Upper lobe of left lung (tissue), 6 donors: ENCODE measurements at places on chromosomes 6 and 20. TPM values are rescaled to one million over a fixed set of nuclear protein-coding genes. Genes with fewer than 3 reads are reported as not detected.
A peak's percentile ranks its signal among the peaks of the same experiment; 100 is the strongest.

GRCh38 chr20:58473453-58474425, 41.5 kb downstream of the APCDD1L start:
- H3K4me3 ChIP-seq, result no peak overlapping the region
- no peak for DNase-seq
- no peaks in the 10 kb centered on the region for H3K4me1 ChIP-seq
- H3K36me3 ChIP-seq, result no peaks in the 10 kb centered on the region
- H3K27ac ChIP-seq, result no peak overlapping the region

The IL20RA gene
- total RNA-seq, result 8.4 TPM

- DNase-seq, result peak; percentile 57
- no peaks in the 10 kb centered on the region for H3K27me3 ChIP-seq
- no peaks in the 10 kb centered on the region for H3K36me3 ChIP-seq
- H3K4me3 ChIP-seq, result no peak overlapping the region
- H3K4me1 ChIP-seq, result peaks cover 28% of the 10 kb centered on the region
These were observed 214.9 kb downstream of the LY86 start for GRCh38 chr6:6803180-6803977.

DNA sequence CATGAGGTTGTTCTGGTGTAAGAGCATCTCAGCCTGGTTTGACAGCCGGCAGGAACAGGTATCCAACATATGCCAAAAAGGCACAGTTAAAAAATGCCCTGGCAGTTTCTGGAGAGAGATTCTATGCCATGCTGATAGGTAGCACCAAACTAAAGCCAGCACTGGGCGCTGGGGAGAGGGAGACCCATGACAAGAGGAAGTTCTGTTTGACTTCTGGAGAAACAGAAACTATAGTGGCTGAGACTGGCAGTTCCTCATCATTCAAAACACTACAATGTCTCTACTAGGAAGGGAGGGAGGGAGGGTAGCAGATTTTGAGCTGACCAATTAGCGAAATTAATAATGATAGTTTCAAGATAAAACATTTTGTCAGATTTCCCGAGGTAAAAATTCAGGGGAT, 174.1 kb downstream of the ADAT2 start:
- H3K36me3 ChIP-seq, result no peaks in the 10 kb centered on the region
- H3K27ac ChIP-seq, result no peak overlapping the region
- no peak overlapping the region for H3K4me3 ChIP-seq

DNA sequence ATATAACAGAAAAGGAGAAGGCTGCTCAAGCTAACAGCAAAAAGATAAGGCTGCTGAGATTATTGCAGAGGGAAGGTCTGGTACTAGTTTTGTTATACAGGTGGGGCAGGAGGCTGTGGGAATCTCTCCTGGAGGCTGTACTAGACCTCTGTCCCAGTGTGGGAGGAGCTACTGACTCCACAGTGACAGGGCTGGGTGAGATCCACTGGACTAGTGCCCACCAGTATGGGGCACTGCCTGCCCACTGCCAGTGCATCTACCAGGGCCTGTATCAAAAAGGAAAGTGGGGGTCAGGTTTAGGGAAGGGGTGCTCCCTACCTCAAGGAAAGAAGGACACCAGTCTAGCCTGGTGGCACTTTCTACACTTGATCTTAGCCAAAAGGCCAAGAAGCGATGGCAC, 30.1 kb downstream of the GSTA2 start:
- H3K4me3 ChIP-seq, result no peak overlapping the region
- H3K36me3 ChIP-seq, result no peaks in the 10 kb centered on the region
- no peak overlapping the region for H3K27ac ChIP-seq
- no peaks in the 10 kb centered on the region for H3K27me3 ChIP-seq

DNA sequence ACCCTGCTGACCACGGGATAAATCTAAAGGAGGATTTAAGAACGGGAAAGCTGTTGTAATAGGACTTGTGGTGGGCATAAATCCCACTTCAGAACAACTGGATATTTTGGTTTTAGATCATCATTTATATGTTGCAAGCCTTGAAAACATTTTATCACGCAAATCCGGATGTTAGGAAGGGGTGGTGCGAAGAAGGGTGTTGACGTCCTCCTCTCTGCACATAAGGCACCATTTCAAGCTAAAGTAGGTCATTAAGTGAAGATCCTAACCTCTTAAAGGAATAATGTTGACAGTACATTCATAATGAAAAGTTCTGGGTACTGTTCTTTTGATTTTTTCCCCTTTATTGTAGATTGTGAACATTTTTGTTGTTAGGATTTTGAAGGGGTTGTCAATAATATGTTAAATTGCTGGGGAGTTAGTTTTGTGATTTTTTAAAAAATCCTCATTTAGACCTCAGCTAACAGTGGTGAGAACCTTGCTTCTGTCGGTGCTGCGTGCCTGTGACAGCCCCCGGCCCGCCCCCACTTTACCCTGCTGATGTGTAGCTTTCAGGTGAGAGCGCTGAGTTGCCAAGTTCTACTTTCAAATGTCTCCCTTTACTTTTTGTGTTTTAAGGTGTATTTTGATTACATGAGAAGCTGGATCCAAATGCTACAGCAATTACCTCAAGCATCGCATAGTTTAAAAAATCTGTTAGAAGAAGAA, 88.8 kb downstream of the MAP3K4 start:
- no peaks in the 10 kb centered on the region for H3K4me1 ChIP-seq
- no peak overlapping the region for H3K4me3 ChIP-seq
- no peaks in the 10 kb centered on the region for H3K27me3 ChIP-seq
- peaks cover 42% of the 10 kb centered on the region for H3K36me3 ChIP-seq
- H3K27ac ChIP-seq, result no peak overlapping the region

The RAET1L gene
- not detected for total RNA-seq

DNA sequence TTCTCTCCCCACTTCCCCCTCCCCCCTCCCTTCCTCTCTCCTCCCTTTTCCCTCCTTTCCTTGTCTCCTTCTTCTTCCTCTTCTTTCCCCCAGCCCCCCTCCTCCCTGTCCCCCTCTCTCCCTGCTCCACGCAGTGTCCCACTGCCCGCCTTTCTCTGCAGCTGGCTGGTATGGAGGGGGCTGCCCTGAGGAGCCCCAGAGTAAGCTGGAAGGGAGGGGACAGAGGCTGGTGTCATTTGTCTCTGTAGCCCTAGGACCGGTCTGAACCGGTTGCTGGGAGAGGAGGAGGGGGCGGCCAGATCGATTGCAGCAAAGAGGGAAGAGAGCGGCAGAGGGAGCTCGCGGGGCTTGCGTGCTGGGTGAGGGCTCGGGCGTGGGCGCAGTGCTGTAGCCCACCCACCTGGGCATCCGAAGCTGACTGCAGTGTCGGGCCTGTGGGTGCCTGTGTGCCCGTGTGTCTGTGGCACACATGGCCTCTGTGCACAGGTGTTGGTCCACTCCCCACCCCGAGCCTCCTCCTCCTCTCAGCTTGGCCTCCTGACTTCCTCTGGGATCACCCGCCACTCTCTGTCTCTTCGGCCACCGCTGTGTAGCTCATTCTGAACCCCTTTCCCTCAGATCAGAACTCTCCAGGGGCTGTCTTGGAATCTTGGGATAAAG, 50.6 kb downstream of the SRC start:
- no peak overlapping the region for H3K4me3 ChIP-seq
- DNase-seq, result no peak
- no peak overlapping the region for H3K27ac ChIP-seq
- no peaks in the 10 kb centered on the region for H3K27me3 ChIP-seq
- no peaks in the 10 kb centered on the region for H3K4me1 ChIP-seq

- DNase-seq, result no peak
- no peaks in the 10 kb centered on the region for H3K36me3 ChIP-seq
- H3K4me1 ChIP-seq, result peaks cover 11% of the 10 kb centered on the region
- no peak overlapping the region for H3K4me3 ChIP-seq
- no peak overlapping the region for H3K27ac ChIP-seq
- no peaks in the 10 kb centered on the region for H3K27me3 ChIP-seq
These were observed 8.7 kb downstream of the PMEPA1 start for GRCh38 chr20:57701090-57701489.

DNA sequence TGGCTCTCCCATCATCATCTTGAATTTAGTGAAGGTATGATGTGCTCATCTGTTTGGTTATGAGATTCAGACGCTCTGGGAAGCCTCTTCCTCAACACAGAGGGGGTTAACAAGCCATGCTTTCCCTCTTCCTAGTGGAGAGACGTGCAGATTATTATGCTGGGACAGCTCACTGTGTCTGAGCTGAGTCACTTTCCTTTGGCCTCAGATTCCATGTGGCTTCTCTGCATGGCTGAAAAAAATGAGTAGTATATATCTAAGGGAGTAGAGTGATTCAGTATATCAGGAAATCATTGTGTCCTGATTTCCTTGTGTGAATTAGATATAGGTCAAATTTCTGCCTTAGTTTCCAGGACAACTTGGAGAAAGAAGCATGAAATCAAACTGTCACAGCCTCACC, 52.6 kb downstream of the FIG4 start:
- H3K4me1 ChIP-seq, result no peaks in the 10 kb centered on the region
- DNase-seq, result no peak
- no peak overlapping the region for H3K27ac ChIP-seq
- H3K36me3 ChIP-seq, result no peaks in the 10 kb centered on the region

DNA sequence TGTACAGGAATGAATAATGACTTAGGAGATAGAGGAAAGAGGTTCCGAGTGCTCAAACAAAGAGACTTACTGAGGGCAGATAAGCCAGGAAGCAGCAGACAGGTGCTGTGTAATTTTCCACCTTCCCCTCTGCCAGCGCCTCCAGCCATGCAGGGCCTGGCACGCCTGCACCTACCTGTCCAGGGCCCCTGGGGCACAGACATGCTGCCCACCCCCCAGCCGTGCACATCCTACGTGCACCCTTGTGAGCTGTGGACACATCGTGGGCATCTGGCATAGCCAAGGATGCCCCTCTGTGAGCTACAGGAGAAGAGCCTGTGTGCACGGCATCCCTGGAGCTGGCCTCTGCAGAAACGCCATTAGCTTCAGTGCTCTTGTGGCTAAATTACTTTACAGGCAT, 7.1 kb upstream of the SMOC2 start:
- H3K27me3 ChIP-seq, result no peaks in the 10 kb centered on the region
- H3K4me3 ChIP-seq, result no peak overlapping the region
- no peaks in the 10 kb centered on the region for H3K36me3 ChIP-seq
- DNase-seq, result peak; percentile 37
- no peaks in the 10 kb centered on the region for H3K4me1 ChIP-seq

The MPIG6B gene
- 0.66 TPM for total RNA-seq

GRCh38 chr20:53574259-53574789, 19.3 kb downstream of the ZNF217 start:
- no peak overlapping the region for H3K27ac ChIP-seq
- no peaks in the 10 kb centered on the region for H3K27me3 ChIP-seq
- peaks cover 9% of the 10 kb centered on the region for H3K4me1 ChIP-seq
- peaks cover 66% of the 10 kb centered on the region for H3K36me3 ChIP-seq
- no peak for DNase-seq
- H3K4me3 ChIP-seq, result no peak overlapping the region

The ZBTB9 gene
- 6.9 TPM for total RNA-seq

The CTCFL gene
- total RNA-seq, result not detected

The PTCRA gene
- total RNA-seq, result 10.7 TPM

DNA sequence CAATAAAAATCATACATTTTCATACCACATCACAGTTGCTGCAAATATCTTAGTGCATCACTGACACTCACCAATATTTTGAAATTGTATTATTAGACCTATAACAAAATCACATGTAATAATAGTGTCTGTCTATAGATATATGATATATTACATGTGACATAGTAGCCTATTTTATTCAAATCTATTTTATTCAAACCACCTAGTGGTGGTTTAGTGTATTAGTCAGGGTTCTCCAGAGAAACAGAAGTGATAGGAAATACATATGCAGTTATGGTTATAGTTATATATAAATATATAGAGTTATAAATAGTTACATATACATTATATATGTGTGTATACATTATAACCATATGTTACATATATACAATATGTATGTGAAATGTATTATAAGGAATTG, 366.5 kb upstream of the ARID1B start:
- no peaks in the 10 kb centered on the region for H3K27me3 ChIP-seq
- H3K27ac ChIP-seq, result no peak overlapping the region
- H3K4me3 ChIP-seq, result no peak overlapping the region
- no peaks in the 10 kb centered on the region for H3K36me3 ChIP-seq
- H3K4me1 ChIP-seq, result no peaks in the 10 kb centered on the region

The ADAT2 gene
- 7.0 TPM for total RNA-seq

GRCh38 chr20:13922241-13922640, 68.2 kb downstream of the SEL1L2 start:
- no peak for DNase-seq
- no peak overlapping the region for H3K4me3 ChIP-seq
- H3K4me1 ChIP-seq, result no peaks in the 10 kb centered on the region
- H3K36me3 ChIP-seq, result no peaks in the 10 kb centered on the region
- no peaks in the 10 kb centered on the region for H3K27me3 ChIP-seq
- no peak overlapping the region for H3K27ac ChIP-seq

DNA sequence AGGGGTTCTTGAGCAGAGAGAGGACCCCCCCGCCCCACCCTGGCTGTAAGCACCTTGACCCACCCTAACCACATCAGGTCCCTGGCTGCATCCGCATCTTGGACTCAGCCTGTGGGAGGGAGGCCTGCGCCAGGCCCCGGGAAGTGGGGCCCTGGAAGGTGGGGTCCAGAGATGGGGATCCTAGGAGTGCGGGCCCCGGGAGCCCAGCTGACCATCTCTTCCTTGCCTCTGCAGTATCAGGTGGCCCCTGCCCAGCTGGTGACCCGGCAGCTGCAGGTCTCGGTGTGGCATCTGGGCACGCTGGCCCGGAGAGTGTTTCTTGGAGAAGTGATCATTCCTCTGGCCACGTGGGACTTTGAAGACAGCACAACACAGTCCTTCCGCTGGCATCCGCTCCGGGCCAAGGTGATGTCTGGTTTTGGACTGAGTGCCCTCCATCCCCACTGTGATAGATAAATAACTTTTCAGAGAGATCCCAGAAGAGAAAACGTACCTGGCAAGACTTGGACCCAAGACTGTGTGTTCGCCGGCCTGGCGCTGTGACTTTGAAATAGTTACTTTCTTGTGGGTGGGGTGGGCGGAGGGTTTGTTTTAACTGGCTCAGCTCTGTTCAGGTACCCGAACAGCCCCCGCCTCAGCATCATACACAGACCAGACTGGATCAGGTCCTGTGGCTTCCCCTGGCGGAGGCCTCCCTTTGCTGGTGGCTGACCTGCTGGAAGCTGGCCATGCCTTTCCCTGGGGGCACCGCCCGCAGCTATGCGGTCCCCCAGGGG, 62.0 kb downstream of the EZR start:
- H3K4me3 ChIP-seq, result no peak overlapping the region
- no peak for DNase-seq
- H3K36me3 ChIP-seq, result no peaks in the 10 kb centered on the region
- H3K27me3 ChIP-seq, result no peaks in the 10 kb centered on the region
- no peak overlapping the region for H3K27ac ChIP-seq

- H3K27me3 ChIP-seq, result no peaks in the 10 kb centered on the region
- H3K4me3 ChIP-seq, result no peak overlapping the region
- no peaks in the 10 kb centered on the region for H3K4me1 ChIP-seq
- H3K27ac ChIP-seq, result no peak overlapping the region
- DNase-seq, result no peak
These were observed 202.8 kb upstream of the JAG1 start for GRCh38 chr20:10876558-10876957.

GRCh38 chr6:47690791-47691190, 7.6 kb upstream of the ADGRF4 start:
- no peaks in the 10 kb centered on the region for H3K4me1 ChIP-seq
- H3K4me3 ChIP-seq, result no peak overlapping the region
- no peak for DNase-seq
- H3K36me3 ChIP-seq, result no peaks in the 10 kb centered on the region
- no peak overlapping the region for H3K27ac ChIP-seq
